ENCODE measurements at places on chromosomes 1 and 21.

- DNase-seq: peak; percentile 8
These were observed 4.4 kb downstream of the IFI16 start for GRCh38 chr1:159014003-159014571.

DNA sequence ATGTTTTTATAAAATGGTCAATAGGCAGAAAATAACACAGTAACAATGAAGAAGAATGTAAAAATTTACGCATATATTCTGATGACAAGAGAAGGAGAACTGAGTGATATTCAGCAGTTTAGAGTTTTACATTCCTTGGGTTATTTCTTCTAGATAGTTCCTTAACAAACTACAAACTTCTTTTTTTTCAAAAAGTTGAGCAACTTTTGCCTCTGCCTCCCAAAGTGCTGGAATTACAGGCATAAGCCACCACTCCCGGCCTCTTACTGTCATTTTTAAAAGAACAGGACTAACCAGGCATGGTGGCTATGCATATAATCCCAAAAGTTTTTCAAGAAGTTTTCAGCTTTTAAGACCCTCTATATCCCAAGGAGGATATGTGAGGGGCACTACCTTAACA is 32.9 kb downstream of the ARNT start:
- DNase-seq: no peak

DNA sequence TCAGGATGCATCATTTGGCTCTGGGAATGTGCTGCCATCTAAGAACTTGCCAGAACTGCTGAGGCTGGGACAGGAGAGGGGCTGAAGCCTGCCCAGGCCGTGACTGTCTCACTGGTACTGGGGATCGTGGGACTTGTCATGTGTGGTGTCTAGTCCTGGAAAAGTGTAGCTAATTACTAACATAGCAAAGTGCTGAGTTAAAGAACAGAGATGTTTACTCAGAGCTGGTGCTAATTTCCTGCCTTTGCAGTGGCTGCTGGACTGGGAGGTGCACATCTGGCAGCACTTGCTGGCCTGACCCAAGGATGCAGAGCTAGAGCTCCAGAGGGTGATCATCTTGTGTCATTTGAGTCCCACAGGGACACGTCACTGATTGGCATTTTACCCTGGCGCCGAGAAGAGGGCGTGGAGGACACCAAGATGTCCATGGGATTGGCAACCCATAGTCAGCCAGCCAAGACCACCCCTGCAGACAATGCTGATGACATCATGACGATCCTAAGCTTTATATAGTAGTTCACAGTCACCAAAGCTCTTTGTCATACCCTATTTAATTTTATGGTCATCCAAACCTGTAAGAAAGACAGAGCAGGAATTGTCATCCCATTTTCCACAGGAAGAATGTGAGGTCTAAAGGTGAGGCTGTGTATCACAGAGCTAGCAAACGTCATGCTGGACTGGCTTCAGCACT is 110.1 kb upstream of the SLC44A3 start:
- DNase-seq: no peak

GRCh38 chr1:204505674-204506200 is 10.5 kb upstream of the MDM4 start:
- DNase-seq: no peak

DNA sequence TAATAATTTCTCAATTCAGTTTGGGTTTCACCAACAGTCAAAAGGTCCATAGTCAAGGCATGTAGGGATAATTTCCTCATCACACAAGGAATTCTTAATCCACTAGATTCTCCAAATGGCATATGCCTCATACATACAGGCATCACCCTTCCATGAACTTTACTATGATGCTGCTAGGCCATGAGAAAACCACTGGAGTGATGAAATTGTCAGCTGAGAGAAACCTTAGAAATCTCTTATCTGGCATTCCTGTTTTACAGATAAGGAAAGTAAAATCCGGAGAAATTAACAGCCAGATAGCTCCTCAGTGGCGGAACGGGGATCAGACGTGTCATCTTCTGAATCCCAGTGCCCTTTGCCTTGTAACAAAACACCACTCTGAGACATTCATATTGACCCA is 274.4 kb downstream of the NTNG1 start:
- no peak for DNase-seq

GRCh38 chr1:180929389-180929788 is 16.7 kb downstream of the KIAA1614 start:
- no peak for DNase-seq

DNA sequence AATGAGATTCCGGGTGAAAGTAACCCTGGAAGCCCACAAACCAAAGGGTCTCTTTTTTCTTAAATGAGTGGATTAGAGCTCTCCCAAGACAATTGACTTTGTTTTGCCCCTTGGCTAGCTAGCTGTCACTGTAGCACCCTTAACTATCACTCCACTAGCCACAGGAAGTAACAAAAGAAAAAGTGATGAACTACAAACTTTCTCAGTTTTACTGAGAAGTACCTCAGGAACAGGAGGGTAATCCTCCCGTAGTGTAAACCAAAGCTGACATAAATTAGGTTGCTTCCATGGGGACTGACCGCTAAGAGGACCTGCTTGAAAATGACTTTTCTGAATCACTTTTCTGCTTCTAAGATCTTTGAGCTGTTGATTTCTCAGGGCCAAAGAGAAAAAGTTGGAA is 240.1 kb downstream of the BARHL2 start:
- no peak for DNase-seq

DNA sequence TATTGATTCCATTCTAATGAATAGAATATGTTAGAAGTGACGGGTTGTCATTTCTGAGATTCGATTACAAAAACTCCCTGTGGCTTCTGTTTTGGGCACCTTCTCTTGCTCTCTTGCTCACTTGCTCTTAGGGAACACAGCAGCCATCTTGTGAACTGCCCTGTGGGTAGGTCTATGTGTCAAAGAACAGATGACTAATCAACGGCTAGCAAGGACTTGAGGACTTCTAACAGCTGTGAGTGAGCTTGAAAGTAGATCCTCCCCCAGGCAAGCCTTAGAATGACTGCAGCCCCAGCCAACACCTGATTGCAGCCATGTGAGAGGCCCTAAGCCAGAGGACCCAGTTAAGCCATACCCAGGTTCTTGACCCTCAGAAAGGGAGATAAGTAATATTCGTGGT is 49.3 kb downstream of the AZIN2 start:
- peak; percentile 9 for DNase-seq

DNA sequence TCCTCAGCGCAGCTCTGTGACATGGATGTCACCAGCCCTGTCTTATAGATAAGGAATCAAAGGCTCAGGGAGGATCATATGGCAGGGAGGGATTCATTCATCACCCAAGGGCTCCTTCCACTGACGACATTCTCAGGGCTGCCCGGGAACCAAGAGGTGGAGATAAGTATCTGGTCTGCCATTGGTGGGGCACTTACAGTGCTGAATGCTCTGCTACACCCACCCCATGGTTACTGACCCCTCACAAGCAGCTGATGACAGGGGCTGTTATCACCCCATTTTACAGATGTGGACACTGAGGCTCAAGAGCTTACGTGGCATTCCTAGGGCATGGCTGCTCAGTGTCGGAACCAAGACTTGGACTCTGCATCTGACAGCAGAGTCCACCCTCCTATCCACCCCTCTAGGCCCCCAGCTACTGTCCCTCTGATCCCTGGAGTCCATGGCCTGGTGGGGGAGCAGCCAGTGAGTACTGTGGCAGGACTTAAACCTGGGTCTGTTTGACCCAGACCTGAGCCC is 155.1 kb downstream of the PTPRU start:
- no peak for DNase-seq

- DNase-seq: no peak
These were observed 7.1 kb downstream of the PSRC1 start for GRCh38 chr1:109275706-109276345.

DNA sequence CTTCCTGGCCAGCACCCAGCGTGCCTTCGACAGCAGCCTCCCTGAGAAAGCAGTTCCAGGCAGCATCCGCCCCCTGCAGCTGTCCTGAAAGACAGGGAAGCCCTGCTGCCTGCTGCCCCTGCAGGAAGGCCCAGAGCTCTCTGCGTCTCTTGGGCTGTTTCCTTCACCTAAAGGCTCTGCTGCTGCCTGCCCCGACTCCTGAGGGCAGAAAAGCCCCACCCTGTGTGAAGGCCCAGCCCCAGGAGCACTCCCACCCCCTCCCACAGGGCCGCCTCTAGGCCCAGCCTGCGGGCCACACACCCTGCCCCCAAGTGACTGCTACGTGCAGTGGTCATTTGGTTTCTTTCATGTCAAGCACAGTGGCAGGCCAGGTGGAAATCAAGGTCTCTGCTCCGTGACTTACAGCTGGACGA is 12.4 kb downstream of the RIPK4 start:
- DNase-seq: no peak

- no peak for DNase-seq
These were observed 5.4 kb upstream of the TDRD5 start for GRCh38 chr1:179586107-179586823.

DNA sequence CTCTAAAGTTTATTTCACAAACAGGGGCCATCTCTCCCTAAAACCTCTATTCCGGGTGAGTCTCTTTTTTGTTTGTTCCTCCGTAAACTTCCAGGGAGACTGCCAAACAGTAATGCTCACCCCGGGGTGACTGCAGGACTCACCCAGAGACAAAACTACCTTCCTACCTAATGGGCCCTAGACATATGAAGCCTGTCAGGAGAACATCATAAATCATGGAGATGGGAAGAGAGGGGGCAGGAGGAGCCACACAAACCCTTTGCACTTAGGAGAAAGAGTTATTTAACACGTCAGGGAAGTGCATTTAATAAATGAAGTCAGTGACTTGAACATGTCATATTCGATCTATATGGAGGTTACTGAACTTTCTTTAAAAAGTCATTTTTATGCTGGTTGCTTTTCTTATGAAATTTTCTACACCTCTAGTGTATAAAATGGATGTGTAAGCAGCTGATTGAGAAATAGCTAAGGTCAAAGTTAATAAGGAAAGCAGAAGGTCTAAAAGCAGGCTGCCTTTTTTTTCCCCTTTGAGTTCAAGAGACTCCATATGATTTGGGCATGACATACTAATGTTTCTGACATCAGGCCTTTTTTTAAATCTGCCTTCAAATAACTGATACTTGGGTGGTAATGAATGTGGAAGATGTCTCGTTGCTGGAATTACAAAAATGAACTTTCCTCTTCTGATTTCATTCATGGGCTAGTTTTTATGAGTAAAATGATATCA is 286.9 kb upstream of the USP25 start:
- DNase-seq: no peak

GRCh38 chr1:58780836-58781452 is 2.9 kb downstream of the JUN start:
- DNase-seq: peak; percentile 88

GRCh38 chr1:18385239-18385790 is 95.4 kb upstream of the KLHDC7A start:
- no peak for DNase-seq

- no peak for DNase-seq
These were observed 49.2 kb upstream of the PAX7 start for GRCh38 chr1:18581420-18581880.

- DNase-seq: no peak
These were observed 1197.0 kb downstream of the AMY1C start for GRCh38 chr1:104946558-104947210.

GRCh38 chr1:175217721-175218531 is 25.4 kb upstream of the KIAA0040 start:
- DNase-seq: no peak

DNA sequence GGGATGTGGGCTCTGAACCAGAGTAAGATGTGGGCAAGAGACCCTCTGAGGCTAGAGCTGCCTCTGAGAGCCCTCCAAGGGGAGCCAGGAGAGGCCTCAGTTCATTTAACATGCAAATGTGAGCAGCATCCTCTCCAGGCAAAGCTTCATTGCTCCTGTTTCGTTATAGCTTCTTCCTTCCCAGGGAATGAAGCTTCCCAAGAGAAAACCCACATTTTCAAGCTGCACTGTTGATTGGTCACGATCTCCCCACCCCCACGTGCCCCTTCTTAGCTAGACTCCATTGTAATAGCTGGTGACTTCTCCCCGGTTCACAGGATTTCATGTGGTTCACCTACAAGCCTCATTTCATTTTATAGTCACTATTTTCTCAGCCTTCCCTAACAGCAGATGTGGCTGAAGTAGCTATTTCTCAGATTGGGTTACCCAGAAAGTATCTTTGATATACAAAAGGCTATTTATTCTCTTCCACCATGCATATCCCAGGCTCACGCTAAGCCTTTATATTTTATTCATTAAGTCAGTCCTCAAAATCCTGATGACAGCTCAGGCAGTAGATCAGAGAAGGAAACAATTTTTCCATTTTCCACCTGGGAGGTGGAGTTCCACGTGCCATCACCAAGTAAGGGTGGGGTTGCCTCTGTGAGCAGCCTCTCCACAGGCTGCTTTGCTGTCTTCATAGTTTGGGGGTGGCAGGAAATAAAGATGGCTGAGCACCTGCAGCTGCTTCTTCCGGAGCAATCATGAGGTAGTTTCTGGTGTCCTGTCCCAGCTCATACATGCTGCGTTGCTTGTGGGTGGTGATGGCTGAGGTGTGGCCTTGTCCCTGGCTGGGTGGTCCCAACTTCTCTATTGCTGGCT is 178.3 kb upstream of the RAB4A start:
- DNase-seq: no peak

GRCh38 chr1:184958554-184959353 is 15.6 kb downstream of the NIBAN1 start:
- DNase-seq: no peak

- DNase-seq: no peak
These were observed 46.5 kb upstream of the GREM2 start for GRCh38 chr1:240658312-240658960.

- DNase-seq: no peak
These were observed 210.0 kb downstream of the GABPA start for GRCh38 chr21:25944672-25945213.

DNA sequence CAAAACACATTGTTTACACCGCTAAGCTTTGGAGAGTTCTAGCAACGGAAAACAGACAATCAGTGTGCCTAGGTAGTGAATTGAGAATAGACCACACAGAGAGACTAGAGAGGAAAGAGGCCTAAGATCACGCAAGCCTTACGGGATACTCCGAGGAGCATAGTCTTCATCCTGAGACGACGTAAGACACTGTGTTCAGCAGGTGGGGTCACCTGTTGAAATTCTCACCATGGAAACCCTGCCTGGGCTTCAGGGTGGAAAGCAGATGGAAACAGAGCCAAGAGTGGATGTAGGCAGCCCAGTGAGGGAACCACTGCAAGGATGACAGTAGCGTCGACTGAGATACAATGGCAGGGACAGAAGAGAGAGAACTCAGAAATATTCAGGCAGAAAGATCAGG is 40.2 kb downstream of the COA6 start:
- no peak for DNase-seq

DNA sequence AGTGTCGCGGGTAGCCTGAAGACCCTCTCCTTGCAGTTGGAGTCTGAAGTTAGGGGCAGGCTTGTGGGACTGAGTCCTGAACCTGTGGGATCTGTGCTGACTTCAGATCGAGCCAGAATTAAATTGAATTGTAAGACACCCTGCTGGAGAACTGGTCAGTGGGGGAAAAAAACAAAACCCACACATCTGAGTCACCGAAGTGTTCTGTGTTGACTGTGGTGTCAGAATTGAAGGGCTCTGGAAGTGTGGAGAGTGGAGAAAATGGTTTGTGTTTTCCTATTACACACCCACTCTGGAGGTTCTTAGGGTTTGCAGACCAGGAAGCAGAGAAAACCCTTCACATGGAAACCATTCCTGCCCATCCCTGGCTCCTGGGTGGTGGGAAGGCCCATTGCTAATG is 209.5 kb upstream of the GALNT2 start:
- DNase-seq: no peak

GRCh38 chr21:43827015-43827611 is 37.7 kb downstream of the RRP1 start:
- DNase-seq: no peak

- DNase-seq: no peak
These were observed 17.7 kb downstream of the DISP3 start for GRCh38 chr1:11496551-11497080.

- no peak for DNase-seq
These were observed 858 bp upstream of the SUSD4 start for GRCh38 chr1:223364685-223365382.

GRCh38 chr1:77133731-77134358 is 85.4 kb downstream of the PIGK start:
- no peak for DNase-seq

Data from CD4-positive, alpha-beta T cell treated with Interleukin-4 for 1 hour (primary cell).